Omental fat pad (tissue), 4 donors: ENCODE measurements at places on chromosomes 2 and 18. TPM values are rescaled to one million over a fixed set of nuclear protein-coding genes. Genes with fewer than 3 reads are reported as not detected.

- no peak for DNase-seq
Observed at GRCh38 chr2:25532521-25532920, 140.9 kb downstream of the DTNB start.

DNA sequence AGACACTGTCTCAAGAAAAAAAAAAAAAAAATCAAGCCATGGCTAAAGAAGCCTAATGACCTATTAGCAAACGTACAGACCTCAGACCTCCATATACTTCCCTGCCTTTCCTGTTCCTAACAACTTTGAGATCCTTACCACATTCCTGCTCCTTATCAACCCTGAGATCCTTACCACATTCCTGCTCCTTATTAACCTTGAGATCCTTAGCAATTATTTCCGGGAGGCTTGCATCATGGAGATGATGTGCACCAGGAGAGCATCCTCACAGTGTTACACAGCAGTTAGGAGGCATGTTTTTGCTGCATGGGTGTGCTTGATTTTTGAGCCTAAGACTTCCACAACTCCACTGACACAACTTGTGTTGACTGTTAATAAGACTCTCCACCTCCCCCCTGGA is 54.6 kb upstream of the RASGRP3 start:
- DNase-seq, result no peak

GRCh38 chr2:130319536-130319935 is 23.2 kb upstream of the IMP4 start:
- no peak for DNase-seq

KCNG2 gene
- total RNA-seq, result not detected

DNA sequence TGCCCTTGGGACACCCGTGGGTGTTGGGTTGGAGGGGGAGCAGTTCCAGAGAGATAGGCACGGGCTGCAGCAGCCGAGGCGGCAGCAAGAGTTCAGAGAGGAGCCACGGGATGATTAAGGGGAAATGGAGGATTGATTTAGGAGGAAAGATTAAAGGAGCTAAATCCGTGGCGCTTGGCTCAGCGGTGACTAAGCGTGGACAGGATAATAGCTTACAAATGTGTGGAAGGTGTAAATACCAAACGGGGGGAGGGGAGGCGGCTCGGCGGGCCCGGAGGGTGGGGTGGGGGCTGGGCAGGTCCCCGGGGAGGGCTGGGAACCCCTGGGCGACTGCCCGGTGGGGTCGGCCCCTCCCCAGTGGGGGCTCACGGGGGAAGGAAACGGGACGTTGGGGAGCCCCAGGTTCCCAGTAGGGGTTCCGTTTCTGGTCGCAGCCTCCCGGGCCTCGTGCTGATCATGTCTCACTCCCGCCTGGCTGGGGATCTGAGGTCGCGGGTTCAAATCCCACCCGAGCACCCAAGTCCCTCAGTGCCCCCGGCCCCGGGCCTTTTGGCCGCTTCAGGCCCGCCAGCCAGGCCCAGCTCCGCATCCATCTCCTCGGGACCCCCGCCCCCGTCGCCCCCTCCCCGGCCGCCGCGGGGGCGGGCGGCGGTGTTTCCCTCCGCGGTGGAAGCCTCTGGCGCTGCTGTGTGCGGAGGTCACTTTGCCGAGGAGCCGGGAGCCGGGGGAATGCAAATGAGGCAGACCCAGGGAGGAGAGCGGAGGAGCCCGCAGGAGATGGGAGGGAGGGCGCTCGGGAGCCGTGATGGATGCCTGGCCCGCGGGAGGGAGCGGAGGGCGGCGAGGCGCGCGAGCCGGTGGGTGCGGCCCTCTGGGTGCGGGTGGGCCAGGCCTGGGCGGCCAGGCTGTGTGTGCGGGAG is 8.1 kb downstream of the ASIC4 start:
- no peak for DNase-seq

- no peak for DNase-seq
Observed at GRCh38 chr18:30970196-30970816, 72.2 kb downstream of the DSC3 start.

BCL11A gene
- total RNA-seq, result 1.4 TPM

- DNase-seq, result no peak
Observed at GRCh38 chr2:48343571-48344440, 186.1 kb upstream of the STON1 start.

RFX8 gene
- 3.9 TPM for total RNA-seq

HOXD9 gene
- 1.8 TPM for total RNA-seq

DNA sequence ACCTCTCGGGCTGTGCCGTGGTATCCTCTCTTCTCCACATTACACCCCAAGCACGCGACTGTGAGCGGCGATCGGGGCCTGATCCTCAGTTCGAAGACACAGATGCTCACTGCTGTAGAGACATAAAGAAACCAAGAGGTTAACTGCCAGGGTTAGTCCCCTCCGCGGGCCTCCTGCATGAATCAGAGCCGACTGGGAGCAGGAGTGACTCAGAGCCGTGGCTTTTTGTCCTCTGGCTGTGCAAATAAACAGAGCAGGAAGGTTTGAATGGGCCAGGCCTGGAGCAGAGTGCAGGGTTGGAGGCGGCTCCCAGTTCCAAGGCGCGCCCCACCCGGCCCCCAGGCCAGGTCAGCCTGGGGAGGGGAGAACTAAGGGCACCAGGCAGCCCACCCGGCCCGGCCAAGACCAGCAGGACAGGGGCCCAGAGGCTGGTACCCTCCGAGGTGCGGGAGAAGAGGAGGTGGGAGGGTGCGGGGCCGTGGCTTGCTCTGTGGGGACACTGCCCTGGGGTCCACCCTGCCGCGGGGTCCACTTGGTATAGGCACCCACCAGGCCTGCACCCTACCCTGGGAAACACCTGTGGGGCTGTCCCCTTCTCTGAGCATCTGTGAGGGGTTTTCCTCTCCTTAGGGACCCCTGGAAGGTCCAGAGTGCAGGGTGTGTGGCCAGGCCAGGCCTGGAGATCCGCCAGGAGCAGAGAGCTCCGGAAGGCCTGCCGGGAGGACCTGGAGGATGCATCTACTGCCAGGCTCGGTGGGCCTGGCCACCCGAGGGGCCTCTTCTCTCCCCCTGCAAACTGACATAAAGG is 16.5 kb downstream of the TWIST2 start:
- peak; percentile 70 for DNase-seq

RALBP1 gene
- total RNA-seq, result 74.4 TPM

DNA sequence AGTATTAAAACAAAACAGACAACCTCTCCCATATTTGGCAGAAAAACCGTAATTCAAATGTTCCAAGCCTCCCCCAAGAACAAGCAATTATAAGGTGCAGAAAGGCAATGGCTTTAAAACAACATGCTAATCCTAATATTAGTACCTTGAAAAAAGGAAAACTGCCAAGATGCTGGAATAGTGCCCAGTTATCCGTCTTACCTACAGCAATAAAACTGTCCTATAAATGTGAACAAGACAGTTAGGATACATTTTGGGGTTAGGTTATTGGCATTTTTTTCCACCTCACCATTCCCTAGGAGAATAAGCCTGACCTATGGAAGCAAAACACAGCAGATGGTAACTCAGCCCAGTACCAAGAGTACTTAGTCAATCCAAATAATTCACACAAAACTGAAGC is 83.2 kb downstream of the TCF4 start:
- DNase-seq, result no peak

DNA sequence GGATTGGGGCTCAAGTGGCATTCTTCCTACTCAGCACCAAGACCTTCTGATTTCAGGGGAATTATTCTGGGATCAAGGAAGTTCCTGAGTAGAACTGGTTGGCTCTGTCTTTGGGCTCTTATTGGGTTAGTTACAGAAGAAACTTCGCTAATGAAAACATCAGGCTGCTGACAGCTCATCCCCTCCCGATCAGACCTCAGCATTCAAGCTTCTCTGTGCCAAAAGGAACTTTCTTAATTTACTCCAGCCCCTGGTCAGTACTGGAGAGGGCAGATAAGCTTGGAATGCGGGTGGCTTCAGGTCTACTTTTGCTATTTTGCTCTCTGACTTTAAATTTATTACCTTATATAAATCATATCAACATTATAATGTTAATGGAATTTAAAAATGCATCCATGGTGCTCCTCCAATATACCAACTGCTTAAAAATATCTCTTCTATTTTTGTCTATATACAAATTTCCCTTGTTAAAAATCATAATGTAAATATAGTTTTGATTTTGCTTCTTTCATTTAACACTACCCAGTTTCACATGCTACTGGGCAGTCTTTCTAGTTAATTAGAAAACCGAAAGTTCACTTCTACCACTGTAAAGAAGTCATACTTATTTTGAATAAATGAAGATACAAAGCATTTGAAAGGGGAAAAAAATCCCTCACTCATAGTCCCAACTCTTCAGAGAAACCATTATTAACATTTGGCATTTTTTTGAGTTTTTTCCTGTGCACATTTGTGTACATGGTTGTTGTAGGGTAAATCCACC is 34.4 kb downstream of the PCARE start:
- DNase-seq, result no peak

GRCh38 chr2:43541165-43541564 is 54.7 kb downstream of the THADA start:
- no peak for DNase-seq

DNA sequence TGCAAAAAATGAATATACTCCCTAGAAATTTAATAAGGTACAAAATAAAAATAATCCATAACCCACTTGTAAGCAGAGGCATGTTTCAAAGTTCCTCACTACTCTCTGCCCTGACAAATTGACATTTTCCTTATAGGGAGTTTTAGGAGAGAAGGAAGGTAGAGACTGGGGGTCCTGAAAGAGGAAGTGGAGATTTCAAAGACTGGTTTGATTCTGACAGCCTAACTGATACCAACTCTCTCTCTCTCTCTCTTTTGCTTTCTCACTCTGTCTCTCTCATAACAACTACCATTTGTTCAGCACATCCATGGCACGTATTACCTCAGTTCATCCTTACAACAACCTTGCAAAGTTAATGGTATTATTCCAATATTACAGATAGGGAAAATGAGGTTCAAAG is 18.6 kb downstream of the FZD7 start:
- no peak for DNase-seq

GRCh38 chr2:238894226-238894949 is 46.5 kb downstream of the TWIST2 start:
- DNase-seq, result no peak

MFSD2B gene
- total RNA-seq, result not detected

- DNase-seq, result no peak
Observed at GRCh38 chr2:232434563-232435374, 21.2 kb upstream of the ALPI start.

DNA sequence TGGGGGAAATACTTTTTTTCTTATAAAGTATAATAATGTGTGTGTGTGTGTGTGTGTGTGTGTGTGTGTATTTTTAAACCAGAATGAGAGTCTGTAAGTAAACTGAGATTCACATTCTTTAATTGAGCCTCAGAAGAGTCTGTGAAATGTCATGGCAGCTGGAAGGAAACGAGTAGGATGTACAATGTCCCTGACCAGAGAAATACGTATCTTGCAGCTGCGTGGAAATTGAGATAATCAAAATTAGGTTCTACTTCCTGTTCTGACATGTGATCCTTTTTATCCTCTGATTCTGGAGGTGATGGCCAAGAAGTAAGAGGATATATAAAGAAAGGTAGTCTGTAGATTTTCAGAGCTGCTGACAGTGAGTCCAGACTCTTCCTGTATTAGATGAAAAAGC is 50.0 kb downstream of the SH3RF3 start:
- DNase-seq, result no peak

- no peak for DNase-seq
Observed at GRCh38 chr2:8753609-8754008, 71.8 kb downstream of the ID2 start.

HOXD12 gene
- total RNA-seq, result not detected

EIF2B4 gene
- total RNA-seq, result 53.0 TPM

GRCh38 chr2:37854676-37855282 is 70.3 kb upstream of the RMDN2 start:
- DNase-seq, result no peak

DNA sequence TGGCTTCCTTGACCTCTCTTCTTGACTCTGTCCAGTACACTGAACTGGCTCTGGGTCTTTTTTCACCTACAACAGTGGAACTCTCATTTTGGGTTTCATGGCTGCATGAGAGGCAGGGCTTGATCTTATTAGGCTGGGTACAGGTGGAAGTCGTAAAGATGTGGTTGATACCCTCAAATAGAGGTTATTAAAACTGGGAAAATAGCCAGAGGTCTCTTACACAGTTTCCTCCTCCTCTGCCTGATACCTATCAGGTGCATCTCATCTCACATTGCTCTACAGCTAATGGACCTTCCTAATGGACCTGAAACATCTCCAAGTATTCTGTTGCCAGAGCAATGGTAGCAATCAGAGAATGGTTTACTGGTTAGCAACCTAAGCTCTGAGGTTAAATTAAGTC is 231.8 kb downstream of the ETAA1 start:
- no peak for DNase-seq

EFHD1 gene
- total RNA-seq, result 44.1 TPM

- DNase-seq, result no peak
Observed at GRCh38 chr2:210112871-210113270, 58.3 kb downstream of the KANSL1L start.

DNA sequence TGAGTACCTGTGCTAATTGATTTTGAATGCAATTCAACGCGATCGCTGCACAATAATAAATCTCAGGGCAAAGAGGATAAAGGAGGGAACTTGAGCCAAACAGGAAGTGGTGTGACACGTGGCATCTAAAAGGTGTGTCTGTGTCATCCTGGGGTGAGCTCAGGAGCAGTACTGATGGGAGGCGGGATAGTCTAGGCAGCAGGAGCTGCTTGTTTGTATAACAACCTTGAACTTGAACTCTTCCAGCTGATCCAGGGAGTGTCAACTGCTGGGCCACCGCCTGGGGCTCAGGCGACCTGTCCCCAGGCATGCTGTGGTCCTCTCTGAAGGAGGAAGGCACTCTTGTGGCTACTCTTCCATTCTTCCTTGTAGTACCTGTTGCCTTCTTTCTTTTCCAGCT is 61.2 kb downstream of the BOD1L2 start:
- DNase-seq, result no peak

LAMA1 gene
- 11.3 TPM for total RNA-seq

GRCh38 chr2:9741110-9741509 is 102.2 kb upstream of the TAF1B start:
- DNase-seq, result no peak

DNA sequence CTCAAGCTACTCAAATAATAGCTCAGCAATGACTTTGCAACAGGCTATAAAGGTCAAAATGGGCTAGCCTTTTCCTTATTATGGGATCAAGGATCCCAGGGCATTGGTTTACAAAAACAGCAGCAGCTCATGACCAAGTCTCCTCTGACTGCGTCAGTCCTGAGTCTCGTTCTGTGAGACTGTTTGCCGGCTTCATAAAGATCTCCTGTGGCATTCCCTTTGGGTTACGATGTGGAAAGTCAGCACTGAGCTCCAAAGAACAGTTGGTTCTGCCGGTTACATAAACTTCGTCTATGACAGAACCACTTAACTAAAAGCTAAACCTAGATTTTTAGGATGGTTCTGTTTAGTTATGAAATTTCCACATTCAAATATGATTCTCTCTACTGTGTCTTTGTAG is 674.9 kb downstream of the ZEB2 start:
- no peak for DNase-seq

SLC19A3 gene
- 44.1 TPM for total RNA-seq

DNA sequence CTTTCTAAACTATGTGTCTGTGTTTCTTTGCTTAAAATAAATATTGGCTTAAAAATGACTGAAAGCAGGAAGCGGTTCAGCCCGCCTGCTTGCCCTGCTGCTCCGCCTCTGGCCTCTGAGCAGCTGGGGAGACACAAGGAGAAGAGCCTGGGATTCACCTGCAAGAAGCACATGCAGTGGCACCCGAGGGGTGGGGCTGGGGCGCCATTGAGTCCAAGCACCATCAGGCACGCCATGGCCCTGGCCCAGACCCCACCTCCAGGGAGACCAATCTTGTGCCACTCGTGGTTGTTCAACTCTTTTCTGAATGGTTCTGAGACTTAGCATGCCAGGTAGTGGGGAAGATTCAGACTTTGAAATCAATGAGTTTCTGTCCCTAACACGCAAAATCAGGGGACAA is 495.5 kb upstream of the MYT1L start:
- no peak for DNase-seq
